Fibroblast of skin of scalp (primary cell): ENCODE measurements at places on chromosomes 7 and 10.
A peak's percentile ranks its signal among the peaks of the same experiment; 100 is the strongest.

- no peak for DNase-seq
Measured at GRCh38 chr7:45601094-45601493, 26.9 kb downstream of the ADCY1 start.

- no peak for DNase-seq
Measured at GRCh38 chr7:3767917-3768777, 467.1 kb downstream of the SDK1 start.

- DNase-seq: peak; percentile 83
Measured at GRCh38 chr7:17132726-17133125, 165.7 kb upstream of the AHR start.

GRCh38 chr7:111992601-111993000, 213.6 kb downstream of the DOCK4 start:
- DNase-seq: peak; percentile 70

DNA sequence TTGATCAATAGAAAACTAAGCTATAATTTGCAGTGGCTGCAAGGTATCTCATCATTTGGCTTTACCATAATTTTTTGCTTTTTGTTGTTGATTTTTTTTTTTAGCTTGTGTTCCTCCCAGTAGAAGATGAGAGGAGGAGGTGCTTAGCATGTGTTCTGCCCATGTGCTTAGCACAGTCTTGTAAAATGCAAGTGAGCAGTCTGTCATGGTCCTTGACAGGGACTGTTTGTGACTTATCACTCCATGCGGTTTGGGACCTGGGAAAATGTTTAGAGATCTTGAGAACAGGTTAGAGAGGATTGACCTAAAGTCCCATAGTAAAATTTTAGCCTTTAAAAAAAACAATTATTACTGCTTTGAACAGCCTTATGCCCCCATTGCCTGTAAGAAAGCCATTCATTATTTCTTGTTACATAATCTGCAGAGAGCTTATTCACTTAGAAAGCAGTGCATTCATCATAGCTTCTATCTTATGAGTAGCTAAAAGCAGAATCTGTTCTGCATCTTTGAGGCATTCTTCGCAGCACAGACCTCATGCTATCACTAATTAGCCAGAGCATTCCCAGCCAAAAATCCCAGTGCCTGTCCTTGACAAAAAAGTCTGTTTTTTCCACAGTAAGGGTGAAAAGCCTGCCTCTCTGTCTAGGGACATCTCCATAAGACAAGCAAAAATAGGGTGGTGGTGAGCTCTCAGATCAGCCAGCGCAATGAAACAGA, 748.7 kb upstream of the GALNT17 start:
- no peak for DNase-seq

- peak; percentile 74 for DNase-seq
Measured at GRCh38 chr10:95841661-95842498, 65.9 kb upstream of the CC2D2B start.

- peak; percentile 77 for DNase-seq
Measured at GRCh38 chr7:30142710-30143109, 7.9 kb downstream of the MTURN start.

GRCh38 chr10:61329854-61330253, 123.3 kb downstream of the TMEM26 start:
- no peak for DNase-seq

DNA sequence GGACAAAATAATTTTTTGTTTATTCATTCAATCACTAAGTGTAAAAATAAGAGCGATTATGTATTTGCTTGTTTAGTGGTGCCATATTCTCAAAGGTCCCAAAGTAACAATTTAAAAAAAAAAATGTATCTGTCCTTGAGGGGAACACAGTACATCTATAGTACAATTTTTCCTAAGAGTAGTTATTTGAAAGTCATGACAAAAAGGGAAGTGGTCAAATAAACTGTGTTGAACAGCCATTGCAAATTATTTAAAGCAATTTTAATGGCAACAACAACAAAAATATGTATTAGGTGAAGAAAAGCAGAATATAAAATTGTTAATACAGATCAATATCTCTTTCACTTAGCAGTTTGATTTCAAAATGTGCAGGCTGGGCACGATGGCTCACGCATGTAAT, 943.5 kb downstream of the CNTNAP2 start:
- no peak for DNase-seq

- DNase-seq: no peak
Measured at GRCh38 chr10:124997771-124998623, 56.1 kb downstream of the ZRANB1 start.

DNA sequence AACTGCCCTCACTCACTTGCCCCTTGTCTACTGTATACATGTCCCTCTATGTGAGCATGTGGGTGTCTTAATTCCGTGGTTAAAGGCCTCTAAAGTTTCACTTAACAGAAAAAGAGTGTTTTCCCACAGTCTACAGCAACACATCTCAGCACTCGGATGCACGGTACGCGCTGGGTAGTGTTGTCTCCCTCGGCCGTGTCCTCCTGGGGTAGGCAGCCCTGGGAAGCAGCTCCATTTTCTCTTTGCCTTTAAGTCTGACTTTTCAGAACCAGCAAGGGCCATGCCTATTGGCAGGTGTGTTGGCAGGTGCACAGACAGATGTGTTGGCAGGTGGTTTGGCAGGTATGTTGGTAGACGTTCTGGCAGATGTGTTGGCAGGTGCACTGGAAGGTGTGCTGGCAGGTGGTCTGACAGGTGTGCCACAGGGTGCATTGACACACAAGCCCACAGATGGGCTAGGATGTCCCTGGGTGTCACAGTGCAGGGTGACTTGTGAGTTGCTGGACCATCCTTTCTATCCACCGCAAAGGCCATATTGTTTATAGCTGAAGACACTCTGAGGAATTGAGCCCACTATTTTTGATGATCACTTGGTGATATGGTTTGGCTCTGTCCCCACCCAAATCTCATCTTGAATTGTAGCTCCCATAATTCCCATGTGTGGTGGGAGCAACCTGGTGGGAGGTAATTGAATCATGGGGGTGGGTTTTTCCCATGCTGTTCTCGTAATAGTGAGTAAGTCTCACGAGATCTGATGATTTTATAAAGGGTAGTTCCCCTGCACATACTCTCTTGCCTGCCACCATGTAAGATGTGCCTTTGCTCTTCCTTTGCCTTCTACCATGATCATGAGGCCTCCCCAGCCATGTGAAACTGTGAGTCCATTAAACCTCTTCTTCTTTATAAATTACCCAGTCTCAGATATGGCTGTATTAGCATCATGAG, 296.9 kb downstream of the TNS3 start:
- DNase-seq: no peak

GRCh38 chr10:19119191-19119590, 70.6 kb downstream of the MALRD1 start:
- no peak for DNase-seq

DNA sequence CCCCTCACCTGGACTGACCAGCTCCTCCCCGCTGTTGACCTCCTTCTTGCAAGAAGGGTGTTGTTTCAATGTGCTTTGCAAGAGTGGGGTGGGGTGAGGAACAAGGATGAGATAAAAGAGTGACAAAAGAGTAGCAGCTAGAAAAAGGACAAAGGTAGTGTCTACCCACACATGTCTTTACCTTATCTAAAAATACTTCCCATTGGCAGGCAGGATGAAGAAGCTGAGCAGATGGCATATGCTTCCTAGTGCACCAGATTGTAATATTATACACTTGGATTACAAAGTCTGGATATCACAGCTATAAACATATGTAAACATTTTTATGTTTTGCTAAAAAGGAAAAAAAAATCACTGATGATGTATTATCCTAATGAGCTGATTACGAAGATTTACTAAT, 34.5 kb downstream of the CHN2 start:
- no peak for DNase-seq

GRCh38 chr7:30308389-30308788, 24.0 kb downstream of the ZNRF2 start:
- no peak for DNase-seq

DNA sequence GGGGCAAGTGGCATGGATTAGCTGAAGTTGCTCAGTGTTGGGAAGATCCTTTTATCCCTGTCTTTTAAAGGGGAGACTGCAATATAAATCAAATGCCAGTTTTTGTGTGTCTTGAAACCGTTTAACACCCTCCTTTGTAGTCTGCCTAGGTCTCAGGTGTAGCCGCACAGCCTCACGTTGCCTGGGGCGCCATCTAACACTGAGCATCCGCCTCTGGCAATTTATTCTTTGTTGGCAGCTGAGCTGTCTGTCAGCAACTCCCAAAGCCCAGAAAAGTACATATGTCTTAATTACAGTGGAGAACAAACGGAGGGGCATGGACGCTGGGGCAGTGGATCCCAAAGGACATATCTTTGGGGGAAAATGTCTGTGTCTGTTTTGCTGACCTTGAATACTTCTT, 254.7 kb downstream of the STK31 start:
- DNase-seq: no peak

DNA sequence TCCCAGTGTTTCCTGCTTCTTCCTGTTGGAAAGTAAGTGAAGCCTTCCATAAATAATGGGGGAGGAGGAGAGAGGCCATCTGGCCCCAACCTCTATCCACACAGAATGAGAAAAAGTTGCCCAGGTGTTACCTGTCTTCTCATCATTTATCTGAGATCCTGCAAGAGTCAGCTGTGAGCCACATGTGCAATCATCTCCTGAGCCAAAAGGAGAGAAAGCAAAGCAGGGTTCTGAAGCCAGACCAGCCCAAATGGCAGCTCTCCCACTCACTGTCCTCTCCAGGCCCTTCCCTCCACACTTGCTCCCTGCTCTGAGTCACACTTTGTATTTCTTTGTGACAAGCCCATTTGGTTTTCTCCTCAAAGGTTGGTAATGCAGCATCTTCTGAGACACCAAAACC, 65.9 kb downstream of the FAM204A start:
- DNase-seq: no peak

- DNase-seq: no peak
Measured at GRCh38 chr10:30309403-30309802, 39.7 kb downstream of the MTPAP start.

GRCh38 chr10:86946213-86947155, 10.9 kb downstream of the MMRN2 start:
- no peak for DNase-seq

DNA sequence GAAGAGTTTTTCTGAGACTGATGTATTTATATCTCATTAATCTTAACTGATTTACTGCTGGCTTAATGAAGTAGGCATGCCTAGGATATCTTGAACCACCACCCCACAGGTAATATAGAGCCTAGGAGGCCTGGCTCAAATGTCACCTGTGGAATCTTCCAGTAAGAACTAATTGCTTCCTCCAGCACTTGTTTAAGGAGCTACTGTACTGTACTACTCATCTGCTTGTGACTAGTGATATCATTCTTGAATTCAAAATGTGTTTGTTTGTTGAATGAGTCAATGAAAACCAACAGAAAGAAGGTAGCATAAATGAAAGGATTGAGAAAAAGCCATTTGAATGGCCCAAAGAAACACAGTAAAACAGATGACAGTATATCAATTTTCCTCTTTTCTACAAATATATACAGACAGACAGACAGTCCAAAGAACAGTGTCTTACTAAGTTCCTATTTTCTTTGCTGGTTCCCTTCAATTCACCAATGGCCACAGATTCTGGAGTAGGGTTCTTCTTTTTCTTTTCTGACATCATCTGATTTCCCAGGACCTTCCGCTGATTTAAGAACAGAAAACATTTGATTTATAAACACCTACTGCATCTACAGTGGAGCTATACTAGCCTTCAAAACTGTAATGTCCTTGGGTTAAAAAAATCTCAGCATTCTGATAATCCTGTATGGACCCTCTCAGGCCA, 43.7 kb upstream of the SLIT1 start:
- no peak for DNase-seq

DNA sequence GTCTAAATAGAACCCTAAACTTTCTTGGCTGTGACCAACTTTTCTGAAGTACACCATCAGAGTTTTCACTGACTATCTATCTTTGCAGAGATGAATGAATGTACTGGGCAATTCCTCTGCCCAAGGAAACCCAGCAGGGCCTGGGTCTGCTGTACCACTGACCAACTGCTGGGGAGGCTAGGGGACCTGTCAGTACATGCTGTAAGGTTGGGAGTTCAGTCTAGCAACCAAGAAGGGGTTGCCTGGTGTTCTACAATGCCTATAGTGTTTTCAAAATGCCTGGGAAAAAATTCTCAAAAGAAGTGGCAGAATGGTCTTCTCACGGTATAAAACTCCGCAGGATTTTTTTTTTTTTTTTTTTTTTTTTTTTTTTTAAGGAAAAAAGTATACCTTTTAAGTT, 106.3 kb downstream of the NT5C2 start:
- DNase-seq: no peak

- DNase-seq: no peak
Measured at GRCh38 chr10:125096371-125096770, 64.0 kb downstream of the CTBP2 start.

DNA sequence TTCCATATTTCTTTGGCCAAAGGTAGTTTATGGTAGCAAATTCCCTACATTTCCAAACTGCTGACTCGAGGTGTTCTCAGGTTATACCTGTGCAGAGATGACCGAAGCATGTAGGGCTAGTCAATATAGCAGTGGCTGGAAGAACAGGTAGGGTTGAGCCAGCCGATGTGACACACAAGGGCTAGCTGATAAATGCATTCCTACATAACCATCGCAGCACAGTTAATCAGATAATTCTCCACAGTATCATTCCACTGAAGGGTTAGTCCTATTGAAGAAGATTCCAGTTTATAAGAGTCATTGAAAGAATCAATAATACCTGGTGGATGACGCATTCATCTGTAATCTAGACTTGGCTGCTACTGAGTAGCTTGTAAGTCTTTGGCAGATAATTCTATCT, 220.0 kb downstream of the KIF20B start:
- no peak for DNase-seq

- DNase-seq: peak; percentile 14
Measured at GRCh38 chr10:84205049-84205852, 10.9 kb downstream of the CDHR1 start.

- no peak for DNase-seq
Measured at GRCh38 chr7:146539836-146540235, 423.2 kb downstream of the CNTNAP2 start.

GRCh38 chr7:8357536-8357935, 75.9 kb upstream of the NXPH1 start:
- DNase-seq: no peak

GRCh38 chr10:103896225-103896624, 21.8 kb downstream of the STN1 start:
- DNase-seq: no peak

GRCh38 chr7:95601316-95601715, 5.0 kb upstream of the PDK4 start:
- DNase-seq: no peak

- no peak for DNase-seq
Measured at GRCh38 chr10:95324436-95325268, 33.8 kb upstream of the PDLIM1 start.
